ENCODE measurements at places on chromosomes 3 and 15.

DNA sequence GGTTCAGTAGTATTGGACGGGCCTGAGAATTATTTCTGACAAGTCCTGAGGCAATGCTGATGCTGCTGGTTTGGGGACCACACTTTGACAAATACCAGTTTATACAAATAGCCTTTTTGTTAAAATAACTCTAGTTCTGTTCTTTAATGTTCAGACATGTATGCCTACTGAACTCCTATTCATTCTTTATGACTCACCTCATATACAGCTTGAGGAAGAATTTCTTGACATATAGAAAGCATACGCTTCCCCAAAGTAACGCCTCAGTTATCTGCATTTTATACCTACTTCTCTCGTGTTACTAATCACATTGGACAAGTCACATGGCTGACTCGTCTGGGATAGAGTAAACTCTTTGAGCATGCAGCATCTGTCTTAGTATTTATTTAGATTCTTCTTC lies 145.4 kb upstream of the GOLIM4 start:
- DNase-seq: no peak

DNA sequence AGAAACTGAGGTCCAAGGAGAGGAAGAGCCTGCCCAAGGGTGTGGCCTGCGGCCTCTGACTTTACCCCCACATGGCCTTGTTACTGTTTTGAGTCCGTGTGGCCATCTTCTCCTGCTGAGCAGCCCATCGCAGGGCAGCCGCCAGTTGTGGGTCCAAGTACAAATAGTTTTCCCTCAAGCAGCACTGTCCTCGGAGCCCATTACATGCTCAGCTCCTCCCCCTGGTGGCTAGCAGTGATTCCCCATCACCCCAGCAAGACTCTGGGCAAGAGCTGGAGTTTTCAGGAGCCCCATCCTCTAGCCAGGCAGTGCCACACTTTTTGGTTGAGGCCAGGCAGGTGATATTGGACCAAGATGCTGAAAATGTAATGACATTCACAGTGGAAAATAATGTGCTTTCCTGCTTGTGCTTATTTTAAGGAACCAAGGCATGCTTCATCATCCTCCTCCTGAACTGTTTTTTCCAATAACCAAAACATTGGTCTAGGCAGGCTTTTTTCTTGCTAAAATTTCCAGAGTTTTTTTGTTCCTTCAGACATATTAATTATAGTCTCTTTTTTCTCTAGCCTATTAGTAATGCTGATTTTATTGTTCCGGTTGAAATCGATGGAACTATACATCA lies 23.2 kb upstream of the VILL start:
- peak; percentile 49 for DNase-seq

DNA sequence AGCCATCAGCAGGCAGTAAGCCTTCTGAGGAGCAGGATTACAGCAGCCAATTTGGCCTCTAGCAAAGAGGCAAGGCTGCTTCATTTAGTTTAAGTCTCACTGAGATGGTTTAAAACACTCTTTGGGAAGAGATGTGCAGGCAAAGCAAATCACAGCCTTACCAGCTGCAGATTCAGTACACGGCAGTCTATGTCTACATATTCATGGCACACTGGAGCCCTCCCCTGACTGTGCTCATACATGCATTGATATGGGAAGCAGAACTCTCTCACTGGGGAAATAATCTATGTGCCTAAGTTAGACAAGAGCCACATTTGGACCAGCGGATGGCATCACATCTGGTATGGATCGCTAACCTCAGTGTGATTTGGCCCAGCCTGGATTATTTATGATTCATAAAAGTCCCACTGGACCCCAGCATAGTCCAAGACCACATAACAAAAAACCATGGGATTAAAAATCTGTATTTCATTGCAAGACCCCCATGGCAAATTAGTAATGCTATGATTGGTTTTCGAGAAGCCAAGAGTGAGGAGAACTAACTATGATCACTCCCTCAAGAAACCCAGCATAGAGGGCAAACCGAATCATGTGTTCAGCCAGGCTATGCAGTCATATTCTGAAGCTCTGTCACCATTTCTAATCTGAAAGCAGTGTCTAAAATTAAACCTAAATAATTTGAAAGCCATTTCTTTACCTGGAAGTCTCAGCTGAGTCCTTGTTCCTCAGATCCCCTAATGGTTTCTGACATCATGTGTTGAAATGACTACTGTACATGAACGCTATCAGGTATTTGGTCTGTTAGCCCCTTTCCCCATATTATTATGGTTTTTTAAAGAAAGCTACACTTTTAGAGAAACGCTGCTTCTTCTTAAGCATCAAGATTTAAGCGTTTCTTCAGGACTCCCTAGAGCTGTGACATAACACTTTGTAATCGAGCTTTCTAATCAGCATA lies 1.2 kb downstream of the PRICKLE2 start:
- no peak for DNase-seq

DNA sequence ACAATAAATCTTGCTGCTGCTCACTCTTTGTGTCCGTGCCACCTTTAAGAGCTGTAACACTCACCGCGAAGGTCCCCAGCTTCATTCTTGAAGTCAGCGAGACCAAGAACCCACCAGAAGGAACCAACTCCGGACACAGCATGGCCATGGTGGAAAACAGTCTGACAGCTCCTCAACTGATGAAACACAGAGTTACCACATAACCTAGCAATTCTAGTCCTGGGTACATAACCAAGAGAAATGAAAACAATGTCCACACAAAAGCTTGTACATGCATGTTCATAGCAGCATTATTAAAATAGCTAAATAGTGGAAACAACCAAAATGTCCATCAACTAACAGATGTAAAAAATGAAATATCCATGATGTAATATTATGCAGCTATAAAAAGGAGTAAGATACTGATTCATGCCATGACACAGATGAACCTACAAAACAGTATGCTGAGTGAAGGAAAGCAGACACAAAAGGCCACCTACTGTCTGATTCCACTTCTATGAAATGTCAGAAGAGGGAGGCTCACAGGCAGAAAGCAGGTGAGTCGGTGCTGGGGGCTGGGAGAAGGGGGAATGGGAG lies 36.8 kb downstream of the VGLL4 start:
- no peak for DNase-seq

GRCh38 chr3:184945886-184946625 lies 134.1 kb downstream of the VPS8 start:
- no peak for DNase-seq

- no peak for DNase-seq
Measured at GRCh38 chr3:164897342-164897741, 181.0 kb downstream of the SI start.

- DNase-seq: no peak
Measured at GRCh38 chr3:119359476-119360326, 65.5 kb downstream of the ARHGAP31 start.

GRCh38 chr3:139935866-139936817 lies 1.2 kb downstream of the CLSTN2 start:
- DNase-seq: no peak

DNA sequence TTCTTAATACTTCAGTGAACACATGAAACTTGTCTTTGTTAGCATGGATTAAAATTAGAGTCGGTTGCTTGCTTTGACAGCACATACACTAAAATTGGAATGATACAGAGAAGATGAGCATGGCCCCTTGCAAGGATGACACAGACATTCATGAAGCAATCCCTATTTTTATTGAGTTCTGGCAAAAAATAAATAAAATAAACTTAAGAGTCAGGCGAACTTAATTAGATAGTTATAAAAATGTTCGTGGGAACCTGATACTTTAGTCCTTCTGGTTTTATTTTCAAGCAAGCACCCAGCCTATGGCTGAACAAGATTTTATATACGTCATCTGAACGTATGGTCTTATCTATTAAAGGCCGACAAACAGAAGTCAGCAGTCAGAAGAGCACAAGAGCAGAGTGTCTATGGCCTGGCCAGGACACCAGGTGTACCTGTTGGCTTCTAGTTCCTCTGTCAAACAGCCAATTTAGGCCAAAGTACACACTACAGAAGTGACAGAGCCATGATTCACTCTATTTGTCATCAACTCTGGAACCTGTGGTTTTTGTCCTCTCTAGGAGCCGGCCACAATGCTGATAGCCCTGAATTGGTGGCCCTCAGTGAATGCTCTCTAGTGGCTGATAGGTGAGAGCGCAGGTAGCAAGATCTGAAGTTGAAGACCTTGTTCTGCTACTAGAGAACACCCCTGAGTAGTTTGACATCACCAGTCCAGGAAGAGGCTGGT lies 64.3 kb downstream of the LEO1 start:
- peak; percentile 83 for DNase-seq

DNA sequence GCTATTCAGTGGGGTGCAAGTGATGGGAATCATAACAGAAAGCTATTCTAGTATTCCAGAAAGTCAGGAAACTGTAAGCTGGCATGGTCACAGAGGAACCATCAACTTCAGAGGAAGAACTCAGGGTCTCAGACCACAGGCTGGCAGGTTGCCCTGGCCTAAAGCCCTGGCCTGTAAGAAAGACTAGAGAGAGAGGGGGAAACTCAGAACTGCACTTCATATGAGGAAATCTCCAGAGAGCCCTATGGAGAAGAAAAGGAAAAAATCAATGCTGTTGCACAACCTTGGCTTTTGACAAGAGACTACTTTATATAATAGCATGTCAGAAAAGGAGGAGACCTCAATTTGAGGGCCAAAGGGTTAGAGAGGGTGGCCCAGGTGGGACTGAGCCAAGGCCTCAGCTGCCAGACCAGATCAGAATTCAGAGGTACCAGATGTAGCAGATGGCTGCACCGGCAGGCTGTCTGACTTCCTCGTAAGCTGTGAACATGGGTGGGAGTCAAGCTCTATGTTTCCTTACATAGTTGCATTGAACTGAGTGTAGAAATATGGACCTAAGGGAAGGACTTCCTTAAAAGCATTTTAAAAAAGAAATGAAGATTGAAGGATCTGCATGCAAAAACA lies 333.8 kb downstream of the PDCD6IP start:
- no peak for DNase-seq

DNA sequence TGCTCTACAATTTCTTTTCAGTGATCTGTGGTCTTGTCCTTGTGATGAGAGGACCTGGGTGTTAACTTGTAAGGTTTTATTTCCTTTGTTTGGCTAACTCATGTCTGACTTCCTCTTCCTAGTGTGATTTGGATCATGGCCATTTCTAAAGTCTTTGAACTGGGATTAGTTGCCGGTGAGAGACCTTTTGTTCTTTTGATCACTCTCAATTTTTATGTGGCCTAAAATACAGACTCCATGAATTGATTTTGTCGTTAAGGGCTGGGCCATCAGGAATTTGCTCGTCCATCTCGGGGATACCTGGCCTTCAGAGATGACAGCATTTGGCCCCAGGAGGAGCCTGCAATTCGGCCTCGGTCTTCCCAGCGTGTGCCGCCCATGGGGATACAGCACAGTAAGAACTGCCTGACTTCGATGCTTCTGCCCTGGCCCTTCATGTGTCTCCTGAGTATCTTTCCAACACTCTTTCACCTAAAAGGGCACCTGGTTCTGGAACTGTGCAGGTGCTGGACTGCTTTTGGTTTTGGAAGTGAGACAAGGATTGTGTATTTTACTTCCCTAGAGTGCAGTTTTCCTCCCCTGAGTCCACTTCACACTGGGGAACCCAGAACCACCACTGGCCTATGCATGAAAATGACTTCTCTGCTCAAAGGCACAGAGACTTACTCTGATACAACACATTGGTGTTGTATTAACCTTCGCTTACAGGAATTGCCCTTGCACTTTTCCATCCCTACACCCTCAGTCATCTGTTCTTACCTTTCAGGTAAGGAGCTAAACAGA lies 13.1 kb upstream of the LRRC2 start:
- no peak for DNase-seq

- DNase-seq: no peak
Measured at GRCh38 chr3:45473841-45474240, 85.5 kb downstream of the LARS2 start.

DNA sequence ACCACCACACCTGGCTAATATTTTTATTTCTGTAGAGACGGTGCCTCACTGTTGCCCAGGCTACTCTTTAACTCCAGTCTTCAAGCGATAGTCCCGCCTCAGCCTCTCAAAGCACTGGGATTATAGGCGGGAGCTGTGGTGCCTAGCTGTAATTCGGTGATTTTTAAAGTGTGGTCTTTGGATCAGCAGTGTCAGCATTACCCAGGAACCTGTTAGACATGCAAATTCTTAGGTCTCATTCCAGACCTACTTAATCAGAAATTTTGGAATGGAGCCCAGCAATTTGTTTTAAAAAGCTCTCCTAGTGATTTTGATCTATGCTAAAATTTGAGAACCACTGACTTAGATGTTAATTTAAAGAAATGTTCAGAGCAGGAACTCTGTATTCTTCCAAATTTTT lies 51.9 kb downstream of the GOLM2 start:
- DNase-seq: peak; percentile 68

- no peak for DNase-seq
Measured at GRCh38 chr15:57947781-57948180, 117.7 kb downstream of the ALDH1A2 start.
